ENCODE measurements at places on chromosomes 6 and 20. TPM values are rescaled to one million over a fixed set of nuclear protein-coding genes. Genes with fewer than 3 reads are reported as not detected.

- no peak for DNase-seq
Observed at GRCh38 chr6:130825772-130826441, 1.3 kb upstream of the SMLR1 start.

- no peak for DNase-seq
Observed at GRCh38 chr20:22688485-22688884, 104.1 kb upstream of the FOXA2 start.

DNA sequence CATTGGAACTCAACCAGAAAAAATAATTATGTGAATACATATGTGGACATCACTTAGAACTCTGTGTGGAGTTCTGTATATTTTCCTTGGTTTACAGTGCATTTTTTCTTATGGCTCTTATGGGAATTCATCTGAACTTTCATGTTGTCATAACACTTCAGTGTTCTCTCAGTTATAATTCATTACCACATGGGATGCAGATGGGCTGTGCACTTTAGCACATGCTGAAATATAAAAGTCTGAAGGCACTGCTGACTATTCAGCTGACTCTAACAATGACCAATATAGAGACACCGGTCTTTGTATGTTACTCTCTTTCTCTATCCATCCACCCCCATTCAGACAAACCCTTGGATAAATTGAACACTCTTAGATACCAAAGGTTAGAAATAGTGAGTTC lies 29.3 kb downstream of the GRIK2 start:
- no peak for DNase-seq

- no peak for DNase-seq
Observed at GRCh38 chr6:166525567-166525966, 60.9 kb downstream of the RAMACL start.

GRCh38 chr6:98657764-98658163 lies 176.6 kb upstream of the POU3F2 start:
- DNase-seq = peak; percentile 78

GRCh38 chr6:142784344-142784743 lies 160.6 kb downstream of the HIVEP2 start:
- peak; percentile 26 for DNase-seq

- no peak for DNase-seq
Observed at GRCh38 chr6:34144581-34145160, 1.2 kb downstream of the GRM4 start.

GRCh38 chr6:123519189-123519505 lies 117.6 kb downstream of the TRDN start:
- DNase-seq = no peak

DNA sequence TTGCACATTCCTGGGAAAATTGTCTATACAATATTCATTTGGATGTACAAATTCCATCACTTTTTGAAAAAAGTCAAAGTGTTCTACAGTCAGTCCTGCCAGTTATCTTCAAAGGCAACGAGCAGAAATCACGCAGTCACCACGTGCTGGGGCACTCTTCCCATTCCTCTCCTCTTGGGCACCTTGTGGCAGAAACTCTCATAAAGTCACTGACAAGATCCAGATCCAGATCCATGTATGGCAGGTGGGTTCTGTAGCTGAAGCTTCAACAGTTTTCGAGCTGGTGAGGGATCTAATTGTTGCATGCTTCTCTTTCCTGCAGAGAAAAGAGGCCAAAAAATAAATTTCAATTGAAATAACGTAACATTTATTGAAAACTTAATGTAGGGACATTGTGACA lies 6.7 kb upstream of the NDRG3 start:
- DNase-seq = no peak

The WFDC10B gene
- total RNA-seq = not detected

The ZSCAN12 gene
- 7.1 TPM for total RNA-seq

The NKX2-4 gene
- total RNA-seq = not detected

The TREM1 gene
- not detected for total RNA-seq

The C20orf141 gene
- not detected for total RNA-seq

The HLA-DQA2 gene
- total RNA-seq = 3.3 TPM

The MCM9 gene
- 30.1 TPM for total RNA-seq

Data from stomach (tissue), 19 donors.